ENCODE measurements at places on chromosomes 1 and 21.

DNA sequence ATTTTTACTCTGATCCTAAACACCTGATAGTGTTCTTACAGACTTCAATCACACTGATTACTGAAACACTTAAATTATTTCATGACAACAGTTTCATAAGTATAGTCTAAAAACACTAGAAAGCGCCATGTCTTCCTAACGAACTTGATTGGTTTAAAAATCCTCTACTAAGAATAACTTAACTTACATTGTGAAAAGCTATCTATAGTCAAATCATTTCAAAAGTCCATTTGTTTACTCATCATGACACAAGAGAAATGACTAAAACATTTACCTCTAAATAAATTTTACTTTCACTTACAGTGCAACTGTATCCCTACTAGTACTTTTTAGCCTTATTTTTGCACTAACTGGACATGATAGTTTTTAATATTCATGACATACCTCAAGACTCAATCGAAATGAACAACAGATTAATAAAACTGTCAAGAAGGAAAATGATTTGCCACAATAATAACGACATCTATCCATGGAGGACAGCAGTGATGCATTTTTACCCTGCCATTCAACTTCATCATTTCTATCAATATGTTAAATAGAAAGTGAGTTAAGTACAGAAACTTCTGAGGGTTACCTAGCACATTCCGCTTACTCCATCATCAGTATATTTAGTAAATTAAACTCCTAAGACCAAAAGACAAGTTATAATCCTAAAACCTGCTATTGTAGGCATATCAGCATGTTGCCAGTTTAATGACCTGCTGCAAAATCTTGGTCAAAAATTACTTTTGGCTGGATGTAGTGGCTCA lies 38.4 kb downstream of the AHCTF1 start:
- no peak for DNase-seq

DNA sequence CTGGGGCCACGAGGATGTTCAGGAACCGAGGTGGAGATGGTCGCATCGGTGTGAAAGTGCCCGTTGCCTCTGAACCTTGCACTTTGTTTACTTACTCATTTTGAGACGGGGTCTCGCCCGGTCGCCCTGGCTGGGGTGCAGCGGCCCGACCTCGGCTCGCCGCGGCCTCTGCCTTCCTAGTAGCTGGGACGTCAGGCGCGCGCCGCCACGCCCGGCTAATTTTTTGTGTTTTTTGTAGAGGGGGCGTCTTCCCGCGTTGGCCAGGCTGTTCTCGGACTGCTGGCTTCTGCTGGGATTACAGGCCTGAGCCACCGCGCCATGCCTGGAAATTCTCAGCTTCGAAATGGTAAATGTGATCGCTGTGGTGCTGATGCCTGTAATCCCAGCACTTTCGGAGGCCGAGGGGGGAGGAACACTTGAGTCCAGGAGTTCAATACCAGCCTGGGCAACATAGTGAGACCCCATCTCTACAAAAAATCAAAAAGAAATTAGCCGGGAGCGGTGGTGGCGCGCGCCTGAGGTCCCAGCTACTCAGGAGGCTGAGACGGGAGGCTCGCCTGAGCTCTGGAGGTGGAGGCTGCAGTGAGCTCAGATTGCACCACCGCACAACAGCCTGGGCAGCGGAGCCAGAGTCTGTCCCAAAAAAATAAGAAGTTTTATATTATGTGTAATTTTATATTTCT lies 684 bp upstream of the MRPL20 start:
- no peak for DNase-seq

GRCh38 chr1:202112859-202113689 lies 9.6 kb upstream of the GPR37L1 start:
- DNase-seq = no peak

DNA sequence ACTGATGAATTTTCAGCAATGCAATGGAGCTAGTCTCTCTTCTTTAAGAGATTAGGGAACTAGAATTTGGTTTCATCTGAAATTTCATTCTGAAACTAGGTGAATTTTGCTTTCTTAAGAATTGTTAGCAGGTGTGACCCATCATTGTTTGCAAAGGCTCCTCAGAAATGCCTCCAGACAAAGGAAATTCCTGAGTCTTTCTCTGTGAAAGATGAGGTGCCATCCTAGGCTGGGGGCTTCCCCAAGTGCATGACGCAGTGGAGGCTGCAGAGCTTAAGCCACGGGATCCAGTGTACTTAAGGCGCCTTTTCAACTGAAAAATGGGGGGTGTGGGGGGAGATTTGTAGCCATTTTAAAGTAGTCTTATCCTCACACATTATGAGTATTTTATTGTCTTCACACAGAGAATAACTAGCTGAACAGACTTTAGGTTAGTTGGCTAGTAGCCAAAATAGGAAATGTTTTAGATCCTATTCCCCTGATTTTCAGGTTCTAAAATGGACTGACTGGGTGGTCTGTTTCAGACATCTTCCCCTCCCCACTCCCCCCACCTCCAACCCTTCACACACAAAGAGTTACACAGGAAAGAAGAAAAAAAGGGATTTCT lies 202.0 kb downstream of the NFIA start:
- no peak for DNase-seq

DNA sequence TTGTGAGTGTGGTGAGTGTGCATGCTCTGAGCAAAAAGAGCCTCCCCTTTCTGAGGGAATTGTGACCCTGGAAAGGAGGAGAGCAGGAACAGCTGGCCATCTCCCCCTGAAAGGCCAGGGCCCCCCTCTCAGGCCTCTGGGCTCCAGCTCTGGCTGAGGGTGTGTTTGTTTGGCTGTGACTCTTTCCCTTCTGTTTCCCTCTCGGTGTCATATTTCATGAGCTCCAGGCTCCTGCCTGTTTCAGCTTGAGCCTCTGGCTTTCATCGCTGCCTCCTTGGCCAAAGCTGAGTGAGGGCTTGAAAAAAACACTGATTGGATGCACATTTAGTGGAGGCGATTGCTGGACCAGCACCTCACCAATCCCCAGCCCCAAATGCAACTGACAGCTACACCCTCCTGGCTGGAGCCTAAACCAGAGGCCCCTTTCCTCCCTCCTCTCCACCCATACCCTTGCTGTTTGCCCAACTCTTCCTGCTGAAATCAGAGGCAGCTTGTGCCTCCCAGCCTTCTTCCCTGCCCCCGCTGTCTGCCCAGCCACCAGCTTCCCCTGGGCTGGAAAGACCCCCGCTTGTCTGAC lies 64.1 kb downstream of the DDR2 start:
- peak; percentile 52 for DNase-seq

DNA sequence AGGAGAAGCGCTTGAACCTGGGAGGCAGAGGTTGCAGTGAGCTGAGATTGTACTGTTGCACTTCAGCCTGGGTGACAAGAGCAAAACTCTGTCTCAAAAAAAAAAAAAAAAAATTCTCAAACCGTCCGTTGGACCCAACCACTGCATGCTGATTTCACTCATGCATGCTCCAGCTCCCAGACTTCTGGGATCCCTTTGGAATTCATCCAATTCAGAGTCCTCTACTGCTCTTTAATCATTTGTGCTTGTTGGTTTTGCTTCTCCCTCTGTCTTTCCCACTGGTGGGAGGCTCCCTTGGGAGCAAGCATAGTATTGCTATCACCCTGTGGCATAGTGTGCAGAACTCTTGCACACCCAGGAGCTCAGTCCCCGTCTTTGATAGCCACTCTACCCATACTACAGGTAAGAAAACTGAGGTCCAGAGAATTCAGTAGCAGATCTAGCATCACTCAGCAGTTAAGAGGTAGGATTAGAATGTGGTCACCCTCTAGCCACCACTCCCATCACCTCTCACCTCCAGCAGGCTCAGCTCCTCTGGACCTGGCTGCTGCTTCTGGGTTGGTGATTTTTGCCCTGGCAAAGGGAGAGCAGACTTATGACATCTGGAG lies 3.1 kb upstream of the LMNA start:
- DNase-seq = no peak

- DNase-seq = no peak
Observed at GRCh38 chr1:101841824-101842223, 154.9 kb downstream of the OLFM3 start.

- no peak for DNase-seq
Observed at GRCh38 chr1:64980745-64981600, 14.6 kb upstream of the JAK1 start.

GRCh38 chr1:30927448-30927847 lies 18.9 kb upstream of the SDC3 start:
- DNase-seq = no peak

- DNase-seq = peak; percentile 61
Observed at GRCh38 chr1:19441048-19441780, 44.1 kb downstream of the CAPZB start.

- DNase-seq = peak; percentile 23
Observed at GRCh38 chr1:50610563-50610962, 187.3 kb upstream of the DMRTA2 start.

DNA sequence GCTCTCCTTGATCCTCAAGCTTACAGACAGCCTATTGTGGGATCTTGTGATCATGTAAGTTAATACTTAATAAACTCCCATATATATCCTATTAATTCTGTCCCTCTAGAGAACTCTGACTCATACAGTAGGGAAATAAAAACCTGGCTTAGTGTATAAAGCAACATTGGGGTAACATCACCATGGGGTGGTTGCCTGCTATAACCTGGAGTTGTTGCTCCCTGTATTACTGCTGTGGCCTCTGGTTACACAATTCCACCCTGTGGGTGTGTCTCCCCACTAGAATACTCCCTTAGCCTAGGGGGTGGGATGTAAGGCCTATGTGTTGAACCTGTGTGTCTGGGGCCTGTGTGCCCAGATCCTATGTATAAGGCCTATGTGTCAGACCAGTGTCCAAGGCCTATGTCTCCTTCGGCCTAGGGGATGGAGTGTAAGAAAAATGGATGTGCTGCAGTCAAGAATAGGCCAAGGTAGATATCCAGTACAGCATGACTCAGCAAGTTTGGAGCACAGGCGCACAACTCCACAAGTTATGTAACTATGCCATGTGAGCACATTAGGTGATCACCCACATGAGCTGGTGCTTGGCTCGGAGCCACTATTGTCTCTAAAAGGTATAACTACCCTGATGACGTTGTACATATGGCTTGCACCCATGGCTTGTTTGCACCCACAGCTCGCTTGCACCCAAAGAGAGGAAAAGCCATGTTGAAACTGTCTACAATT lies 96.8 kb upstream of the C1orf21 start:
- no peak for DNase-seq

GRCh38 chr1:100070201-100070939 lies 62.4 kb downstream of the SASS6 start:
- DNase-seq = no peak

DNA sequence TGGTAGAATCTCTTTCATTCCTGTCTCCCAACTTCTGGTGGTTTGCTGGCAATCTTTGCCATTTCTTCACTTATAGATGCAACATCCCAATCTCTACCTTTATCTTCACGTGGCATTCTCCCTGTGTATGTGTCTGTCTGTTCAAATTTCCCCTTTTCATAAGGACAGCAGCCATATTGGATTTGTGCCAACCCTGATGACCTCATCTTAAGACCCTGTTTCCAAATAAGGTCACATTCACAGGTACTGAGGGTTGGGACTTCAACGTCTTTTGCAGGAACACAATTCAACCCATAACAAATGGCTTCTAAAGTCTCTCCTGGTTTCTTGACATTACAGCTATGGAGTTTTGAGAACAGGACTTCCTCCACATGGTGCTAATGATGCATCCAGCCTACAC lies 84.5 kb upstream of the OLIG2 start:
- DNase-seq = no peak

- DNase-seq = no peak
Observed at GRCh38 chr1:239657291-239657690, 270.9 kb downstream of the CHRM3 start.

- peak; percentile 22 for DNase-seq
Observed at GRCh38 chr1:177984136-177984525, 14.3 kb upstream of the SEC16B start.

- no peak for DNase-seq
Observed at GRCh38 chr1:214717351-214717750, 114.4 kb downstream of the CENPF start.

All from cerebellar cortex (tissue), 1 donor.